MG63 (cell line): ENCODE measurements at places on chromosomes 13 and 19.
A peak's percentile ranks its signal among the peaks of the same experiment; 100 is the strongest.

DNA sequence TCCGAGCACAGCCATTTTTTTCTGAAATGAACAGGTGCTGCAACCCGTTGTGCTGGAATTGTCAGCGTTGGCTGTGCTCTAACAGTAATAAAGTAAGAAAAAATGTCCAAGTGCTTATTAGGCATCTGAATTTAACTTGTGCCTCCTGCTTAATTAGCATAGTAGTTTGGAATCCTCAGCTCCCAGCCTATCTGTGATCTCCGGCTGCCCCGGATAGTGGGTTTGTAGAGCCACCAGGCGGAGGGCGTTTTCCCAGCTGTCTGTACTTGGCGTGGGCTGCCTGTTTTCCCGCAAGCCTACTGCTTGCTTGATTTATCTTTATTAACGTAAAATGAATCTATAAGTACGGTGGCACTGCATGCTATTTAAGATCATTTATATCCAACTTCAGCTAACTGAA lies 137.9 kb downstream of the MTUS2 start:
- DNase-seq, result no peak

DNA sequence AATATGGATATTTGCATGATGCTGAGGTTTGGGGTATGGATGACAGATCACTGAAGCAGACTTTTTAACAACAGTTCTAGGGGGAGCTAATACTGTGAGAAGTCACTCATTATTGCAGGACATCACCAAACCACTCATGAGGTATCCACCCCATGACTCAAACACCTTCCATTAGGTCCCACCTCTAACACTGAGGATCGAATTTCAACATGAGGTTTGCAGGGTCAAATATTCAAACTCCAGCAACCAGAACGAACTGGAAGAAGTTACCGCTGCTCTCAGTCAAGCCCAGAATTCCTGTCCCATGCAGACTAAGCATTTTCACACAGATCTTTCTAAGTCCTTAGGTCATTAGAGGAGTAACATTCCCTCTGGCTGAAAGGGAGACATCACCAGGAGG lies 758.9 kb downstream of the UQCRFS1 start:
- DNase-seq, result no peak

GRCh38 chr19:15279326-15279904 lies 47.2 kb upstream of the EPHX3 start:
- no peak for DNase-seq

GRCh38 chr19:8609279-8610040 lies 1.1 kb downstream of the ADAMTS10 start:
- DNase-seq, result peak; percentile 89
